ENCODE measurements at places on chromosomes 1 and 21.

DNA sequence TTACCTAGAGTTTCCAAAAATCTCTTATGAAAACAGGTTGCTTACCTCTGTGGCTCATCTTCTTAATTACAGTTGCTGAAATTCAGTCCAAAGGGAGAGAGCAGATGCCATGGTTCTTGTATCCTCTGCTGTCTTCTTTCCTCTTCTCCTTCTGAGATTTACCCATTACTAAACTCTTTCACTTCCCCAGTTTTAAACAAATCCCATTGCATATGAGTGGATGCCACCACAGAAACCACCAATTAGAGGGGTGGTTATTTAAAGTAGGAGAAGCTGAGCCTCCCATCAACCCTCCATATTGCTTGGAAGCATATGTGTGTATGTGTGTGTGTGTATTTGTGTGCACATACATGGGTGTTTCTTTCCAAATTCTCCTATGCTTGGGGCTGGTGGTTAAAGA, 128.5 kb upstream of the KCNK1 start:
- no peak for DNase-seq

DNA sequence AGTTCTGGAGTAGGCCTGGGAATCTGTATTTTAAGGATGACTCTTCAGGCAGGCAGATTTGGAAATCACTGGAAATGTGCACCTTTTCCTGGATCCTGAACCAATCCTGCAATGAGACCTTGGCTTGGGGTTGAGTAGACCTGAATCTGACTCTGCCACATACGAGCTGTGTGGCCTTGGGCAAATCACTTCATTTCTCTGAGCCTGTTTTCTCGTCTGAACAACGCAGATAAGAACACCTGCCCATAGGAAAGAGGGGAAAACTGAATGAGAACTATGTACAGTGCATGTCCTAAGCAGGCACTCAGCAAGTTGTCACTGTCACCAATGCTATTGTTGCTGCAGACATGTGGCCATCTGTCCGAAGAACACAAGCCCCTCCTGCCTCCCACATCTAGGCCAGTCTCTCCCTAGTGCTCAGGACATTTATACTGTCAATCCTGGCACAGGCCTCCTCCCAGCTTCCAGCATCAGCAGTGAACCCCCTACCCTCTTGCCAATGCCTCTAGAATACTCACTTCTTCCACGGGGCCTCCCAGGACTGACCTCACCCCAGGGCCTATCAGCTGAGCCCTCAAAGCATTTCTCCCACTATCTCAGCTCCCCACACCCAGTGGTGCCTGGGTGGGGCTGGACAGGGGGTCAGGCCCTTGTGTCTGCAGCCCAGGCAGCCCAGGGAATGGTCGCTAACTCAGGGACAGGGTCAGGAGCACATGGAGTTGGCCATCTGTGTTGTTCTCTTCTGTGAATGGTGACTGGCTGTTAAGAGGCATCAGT, 88.8 kb upstream of the ZBTB40 start:
- no peak for DNase-seq

GRCh38 chr1:246678816-246679793, 45.1 kb upstream of the SCCPDH start:
- DNase-seq = no peak

GRCh38 chr21:29148530-29148929, 18.1 kb downstream of the MAP3K7CL start:
- no peak for DNase-seq

DNA sequence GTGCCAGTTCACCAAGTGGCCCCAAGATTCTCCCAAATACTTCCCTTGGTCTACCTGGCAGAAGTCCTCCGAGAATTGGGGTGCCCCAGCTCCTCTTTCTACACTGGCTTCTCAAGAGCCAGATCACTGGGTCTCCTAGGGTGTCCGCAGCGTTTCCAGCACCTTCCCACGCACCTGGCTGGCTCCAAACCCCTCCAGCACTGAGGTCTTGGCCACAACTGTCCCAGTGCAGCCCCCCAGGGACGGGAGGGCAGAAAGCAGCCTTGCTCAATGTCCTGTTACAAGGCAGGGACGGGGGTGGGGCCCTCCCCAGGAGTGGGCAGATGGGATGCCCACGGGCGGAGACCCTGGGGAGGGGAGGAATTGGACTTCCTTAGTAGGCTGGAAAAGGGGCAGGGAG, 1.1 kb downstream of the ECE1 start:
- DNase-seq = no peak

GRCh38 chr1:67618285-67619018, 66.5 kb upstream of the GADD45A start:
- DNase-seq = no peak

GRCh38 chr1:188249811-188250210, 1421.1 kb downstream of the PLA2G4A start:
- DNase-seq = no peak

GRCh38 chr1:154860156-154860870, 9.8 kb downstream of the KCNN3 start:
- DNase-seq = no peak

- DNase-seq = no peak
Observed at GRCh38 chr1:14662116-14662515, 63.6 kb downstream of the KAZN start.

- DNase-seq = no peak
Observed at GRCh38 chr1:29719253-29719652, 482.9 kb downstream of the PTPRU start.

- DNase-seq = no peak
Observed at GRCh38 chr1:100860397-100860991, 34.1 kb downstream of the EXTL2 start.

GRCh38 chr1:201347498-201348210, 29.8 kb downstream of the TNNT2 start:
- DNase-seq = no peak

GRCh38 chr21:43306391-43306790, 120.5 kb downstream of the SIK1 start:
- DNase-seq = no peak

DNA sequence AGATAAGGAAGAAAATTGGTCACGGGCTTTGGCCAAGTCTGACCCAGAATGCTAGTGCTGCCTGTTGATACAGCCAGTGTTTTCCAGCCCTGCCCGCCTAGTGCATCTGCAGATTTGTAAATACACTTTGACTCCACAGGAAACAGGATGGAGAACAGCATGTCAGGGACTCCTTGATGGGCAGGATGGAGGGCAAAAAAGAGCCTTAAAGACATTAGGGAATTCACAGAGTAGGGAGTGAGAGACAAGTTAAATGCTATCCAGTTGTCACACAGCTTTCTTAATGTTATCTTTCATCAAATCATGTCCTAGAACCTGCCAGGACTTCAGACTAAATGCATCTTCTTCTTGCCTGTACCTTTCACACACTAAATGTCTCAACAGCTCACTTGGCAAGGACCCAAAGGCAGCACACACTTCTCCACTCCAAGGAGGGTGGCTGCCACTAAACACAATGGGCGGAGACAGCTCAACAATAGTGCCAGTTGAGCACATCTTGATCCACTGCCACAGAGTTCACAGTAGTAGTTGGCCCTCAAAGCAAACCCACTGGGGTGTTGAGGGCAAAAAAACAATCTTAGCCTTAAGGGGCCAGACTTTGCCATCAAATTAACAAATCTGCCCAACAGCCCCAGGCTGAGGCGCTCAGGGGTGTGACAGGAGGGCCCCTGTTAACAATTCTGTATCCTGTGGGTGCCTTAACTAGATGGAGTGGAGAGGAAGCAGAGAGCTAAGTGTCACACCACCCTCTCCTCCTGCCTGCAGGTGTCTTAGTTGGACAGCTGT, 2.7 kb downstream of the HIVEP3 start:
- no peak for DNase-seq

GRCh38 chr21:17491716-17492414, 21.0 kb upstream of the CXADR start:
- DNase-seq = no peak

DNA sequence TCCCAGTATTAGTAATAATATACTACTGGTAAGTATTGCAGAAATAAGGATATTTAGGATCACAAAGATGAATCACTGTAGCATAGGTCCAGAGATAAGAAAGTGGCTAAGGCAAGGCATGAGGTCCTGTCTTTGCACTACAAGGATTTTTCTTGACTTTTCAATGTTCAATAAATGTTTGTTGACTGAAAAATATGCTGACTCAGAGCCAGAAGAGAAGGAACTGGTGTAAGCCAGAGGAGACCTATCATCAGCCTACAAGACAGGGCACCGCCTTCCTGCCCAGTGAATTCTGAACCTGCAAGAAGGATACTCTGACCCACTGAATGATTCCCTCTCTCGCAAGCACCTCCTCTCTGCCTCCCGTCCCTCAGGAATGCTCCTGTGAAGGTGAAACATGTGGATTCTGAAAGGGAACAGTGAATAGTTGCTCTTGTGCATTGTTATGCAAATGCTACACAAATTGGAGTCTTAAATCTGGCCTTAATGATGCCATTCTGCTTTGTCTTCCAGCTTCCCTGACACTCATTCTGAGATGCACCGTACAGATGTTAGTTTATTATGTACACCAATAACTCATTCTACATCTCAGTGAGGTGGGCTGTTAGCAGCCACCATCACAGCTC, 540.0 kb downstream of the OMA1 start:
- DNase-seq = no peak

DNA sequence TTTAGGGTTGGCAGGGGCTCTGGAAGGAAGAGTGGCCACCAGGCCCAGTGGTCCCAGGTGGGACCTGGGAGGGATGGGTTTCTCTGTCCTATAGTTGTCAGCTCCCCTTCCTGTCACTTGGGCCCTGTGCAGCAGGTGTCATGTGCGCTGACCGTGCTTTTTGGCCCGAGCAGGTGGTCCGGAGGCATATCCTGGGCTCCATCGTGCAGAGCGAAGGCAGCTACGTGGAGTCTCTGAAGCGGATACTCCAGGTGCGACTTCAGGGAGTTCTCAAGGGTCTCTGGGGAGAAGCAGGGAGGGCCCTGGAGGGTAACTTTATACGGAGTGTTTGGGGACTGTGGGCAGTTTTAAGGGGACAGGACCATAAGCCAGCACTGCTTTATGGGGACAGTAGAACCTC, 82.2 kb downstream of the ARHGEF10L start:
- no peak for DNase-seq

GRCh38 chr1:44676484-44677200, 2.1 kb downstream of the ARMH1 start:
- DNase-seq = no peak

DNA sequence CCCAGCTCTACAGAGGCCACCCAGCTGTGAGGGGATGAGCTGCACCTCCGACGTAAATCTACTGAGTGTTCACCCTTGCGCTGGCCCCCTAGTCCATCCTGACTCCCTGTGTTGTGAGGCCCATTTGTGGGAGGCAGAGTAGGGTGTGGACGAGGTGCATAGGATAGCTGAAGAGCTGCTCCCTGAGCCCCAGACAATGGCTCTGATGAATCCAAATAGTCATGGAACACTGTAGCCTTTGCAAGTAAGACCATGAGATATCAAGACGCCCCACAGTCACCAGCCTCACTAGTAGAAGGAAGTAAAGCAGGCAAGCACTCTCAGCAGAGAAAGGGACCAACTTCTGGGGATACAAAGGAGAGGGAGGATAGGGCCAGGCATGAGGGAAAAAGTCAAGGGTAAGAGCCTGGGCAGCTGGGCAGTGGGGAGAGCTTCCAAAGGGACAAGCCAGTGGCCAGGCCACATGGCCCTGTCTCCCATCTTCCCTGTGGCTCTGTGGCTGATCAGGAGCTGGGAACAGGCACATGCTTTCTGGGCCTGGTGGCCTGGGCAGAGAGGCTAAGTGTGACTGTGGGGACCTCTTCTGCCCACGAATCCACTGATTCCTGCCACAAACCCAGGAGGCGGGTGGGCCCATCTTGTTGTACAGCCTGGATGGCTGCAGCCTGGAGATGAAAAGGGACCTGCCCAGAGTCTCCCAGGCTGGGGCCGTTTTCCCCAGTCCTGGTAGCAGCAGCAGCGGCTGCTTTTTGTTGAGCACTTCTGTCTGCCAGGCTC, 55.5 kb upstream of the EPS8L3 start:
- DNase-seq = no peak

- DNase-seq = no peak
Observed at GRCh38 chr21:37849506-37850102, 66.7 kb downstream of the KCNJ6 start.

DNA sequence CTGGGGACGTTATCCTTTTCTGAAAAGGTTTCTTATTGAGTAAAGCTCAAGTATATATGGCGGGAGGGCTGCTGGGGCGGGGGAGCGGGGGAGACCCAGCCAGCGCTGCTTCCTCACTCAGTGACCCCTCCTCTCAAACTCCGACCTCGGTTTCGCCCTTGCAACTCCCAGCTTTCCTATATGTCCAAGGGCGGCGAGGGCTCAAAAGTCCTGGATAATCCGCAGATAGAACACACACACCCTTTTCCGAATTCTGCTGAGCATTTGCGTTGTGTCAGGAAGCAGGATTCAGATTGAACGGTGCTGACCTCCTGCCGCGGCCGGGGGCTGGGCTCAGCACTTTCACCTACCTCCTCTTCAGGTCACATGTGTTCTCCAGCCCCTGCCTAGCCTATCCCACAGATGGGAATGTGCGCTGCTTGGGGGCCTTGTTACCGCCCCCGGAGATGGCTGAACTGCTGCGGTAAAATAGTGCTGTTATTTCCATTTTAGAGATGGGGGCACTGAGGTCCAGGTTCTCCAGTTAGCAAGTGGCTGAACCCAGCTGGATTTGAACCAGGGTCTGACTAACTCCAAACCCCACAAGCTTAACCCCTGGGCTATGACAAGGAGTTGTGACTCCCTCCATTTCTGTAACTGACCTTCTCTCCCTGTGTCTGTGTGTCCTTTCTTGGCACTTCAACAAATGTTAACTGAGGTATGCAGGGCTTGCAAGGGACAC, 795 bp upstream of the AHDC1 start:
- no peak for DNase-seq

DNA sequence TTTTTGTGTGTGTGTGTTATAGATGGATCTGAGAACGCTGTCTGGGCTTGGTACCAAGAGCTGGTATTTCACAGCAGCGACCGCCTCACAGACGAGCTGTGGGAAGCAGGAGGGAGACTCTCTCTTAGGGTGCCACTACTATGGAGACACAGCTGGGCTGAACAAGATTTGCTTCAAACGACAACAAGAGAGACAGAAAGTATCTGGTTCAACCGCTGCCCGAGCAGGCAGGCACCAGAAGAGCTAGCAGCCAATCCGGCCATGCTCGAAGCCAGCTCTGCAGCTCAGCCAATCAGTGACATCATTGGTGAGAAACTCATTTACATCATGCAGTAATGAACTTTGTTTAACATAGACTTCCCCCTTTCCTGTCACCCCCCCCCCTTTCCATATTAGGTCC, 341.3 kb downstream of the USP25 start:
- no peak for DNase-seq
